ENCODE measurements at places on chromosomes 13 and 19.

DNA sequence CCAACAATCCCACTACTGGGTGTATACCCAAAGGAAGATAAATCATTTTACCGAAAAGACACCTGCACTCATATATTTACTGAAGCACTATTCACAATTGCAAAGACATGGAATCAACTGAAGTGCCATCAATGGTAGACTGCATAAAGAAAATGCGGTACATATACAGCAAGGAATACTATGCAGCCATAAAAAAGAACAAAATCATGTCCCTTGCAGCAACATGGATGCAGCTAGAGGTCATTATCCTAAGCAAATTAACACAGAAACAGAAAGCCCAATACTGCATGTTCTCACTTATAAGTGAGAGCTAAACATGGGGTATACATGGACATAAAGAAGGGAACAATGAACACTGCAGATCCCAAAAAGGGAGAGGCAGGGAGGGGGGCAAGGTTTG, 2.7 kb upstream of the ZNF507 start:
- no peak for DNase-seq

GRCh38 chr19:8265872-8266271, 42.3 kb downstream of the CD320 start:
- no peak for DNase-seq

DNA sequence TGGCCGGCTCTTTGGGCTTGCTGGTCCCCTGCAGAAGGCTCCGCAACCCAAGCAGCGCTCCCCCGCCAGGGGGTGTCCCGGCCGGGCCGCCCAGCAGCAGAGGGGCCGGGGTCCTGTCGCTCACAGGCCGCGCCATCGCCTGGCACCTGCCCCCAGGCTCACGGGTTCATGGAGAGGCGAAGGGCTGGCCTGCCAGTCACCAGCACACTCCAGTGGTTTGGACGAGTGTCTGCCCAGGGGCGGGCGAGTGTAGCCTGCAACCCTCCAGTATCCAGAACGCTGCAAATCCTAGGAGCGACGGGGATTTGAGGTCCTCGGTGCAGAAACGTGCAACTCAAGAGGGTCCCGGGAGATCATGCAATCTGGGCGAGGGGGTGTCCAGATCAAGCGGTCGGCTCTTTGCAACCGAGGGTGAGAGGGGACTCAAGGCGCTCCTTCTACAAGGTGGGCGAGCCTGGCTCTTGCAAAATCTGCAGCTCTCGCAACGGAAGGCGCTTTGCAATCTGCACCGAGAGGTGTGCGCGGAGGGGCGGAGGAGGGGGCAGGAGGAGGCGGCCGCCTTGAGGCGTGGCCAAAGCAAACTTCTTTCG, at the start of gene DBP:
TSS of gene DBP (minus strand) at position 521 of the 590 bp plus-strand sequence. CDS start at position 136, 385 bp downstream.
- DNase-seq, result no peak

- no peak for DNase-seq
These were observed 2.4 kb upstream of the PTGER1 start for GRCh38 chr19:14477418-14478112.

- DNase-seq, result no peak
These were observed 95.9 kb downstream of the COL4A1 start for GRCh38 chr13:110211046-110211445.

GRCh38 chr19:532561-533363, 1.2 kb downstream of the CDC34 start:
- DNase-seq, result no peak

DNA sequence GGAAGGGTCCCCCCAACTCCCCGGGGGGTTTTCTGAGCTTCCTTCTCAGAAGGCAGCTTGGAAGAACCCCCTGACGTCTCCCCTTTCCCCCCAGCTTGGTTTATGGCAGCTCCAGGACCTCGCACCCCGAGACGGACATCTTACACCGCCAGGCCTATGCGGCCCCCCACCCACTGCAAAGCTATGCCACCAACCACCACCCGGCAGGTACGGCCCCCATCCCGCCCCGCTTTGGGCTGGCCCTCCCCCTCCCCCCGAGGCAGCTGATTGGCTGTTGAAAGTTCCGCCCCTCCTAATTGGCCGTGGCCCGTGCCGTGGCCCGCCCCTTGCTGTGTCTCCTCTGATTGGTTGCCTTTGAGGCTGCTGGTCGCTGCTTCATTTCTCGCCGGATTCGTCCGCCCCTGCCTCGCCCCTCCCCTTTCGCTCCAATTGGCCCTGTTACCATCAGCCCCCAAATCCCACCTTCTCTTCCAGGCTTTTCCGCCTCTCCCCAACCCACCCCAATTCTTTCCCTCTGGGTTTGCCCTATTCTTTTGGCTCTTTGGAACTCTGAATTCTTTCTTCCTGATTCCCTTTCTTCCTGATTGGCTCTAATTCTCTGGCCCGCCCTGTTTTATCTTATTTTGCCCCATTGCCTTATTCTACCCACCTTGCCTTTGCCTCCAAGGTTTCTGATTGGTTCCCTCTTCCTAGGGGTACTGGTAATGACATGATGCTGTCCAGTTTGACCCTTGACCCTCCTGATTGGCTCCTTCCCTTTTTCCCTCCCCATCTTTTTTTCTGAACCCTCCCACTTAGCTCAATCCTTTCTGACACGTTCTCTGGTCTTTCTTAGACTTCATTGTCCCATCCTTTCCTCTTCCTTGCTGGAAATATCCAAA, 2.5 kb downstream of the PRR12 start:
- DNase-seq, result peak; percentile 94

DNA sequence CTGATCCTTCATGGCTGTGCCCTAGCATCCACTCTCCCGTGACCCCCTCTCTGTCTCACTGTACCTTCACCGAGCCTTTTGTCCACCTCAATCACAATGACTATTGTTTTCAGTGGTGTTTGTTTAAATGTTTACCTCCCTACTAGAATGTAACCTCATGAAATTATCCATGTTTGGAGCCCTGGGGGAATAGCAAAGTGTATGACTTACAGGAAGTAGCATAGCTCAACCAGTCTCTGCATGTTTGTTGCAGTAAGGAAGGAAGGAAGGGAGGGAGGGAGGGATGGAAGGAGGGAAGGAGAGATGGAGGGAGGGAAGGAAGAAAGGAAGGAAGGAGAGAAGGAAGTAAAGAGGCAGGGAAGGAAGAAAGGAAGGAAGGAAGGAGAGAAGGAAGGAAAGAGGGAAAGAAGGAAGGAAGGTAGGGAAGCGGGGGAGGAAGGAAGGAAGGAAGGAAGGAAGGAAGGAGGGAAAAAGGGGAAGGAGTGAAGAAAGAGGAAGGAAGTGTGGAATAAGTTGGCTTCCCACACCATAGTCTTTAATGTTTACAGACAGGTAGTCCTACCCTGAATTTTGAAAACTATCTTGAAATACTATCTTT, 421.4 kb downstream of the COG6 start:
- no peak for DNase-seq

GRCh38 chr13:51995677-51996551, 15.3 kb downstream of the ATP7B start:
- no peak for DNase-seq

GRCh38 chr13:36332986-36333385, 13.2 kb downstream of the SPART start:
- no peak for DNase-seq

DNA sequence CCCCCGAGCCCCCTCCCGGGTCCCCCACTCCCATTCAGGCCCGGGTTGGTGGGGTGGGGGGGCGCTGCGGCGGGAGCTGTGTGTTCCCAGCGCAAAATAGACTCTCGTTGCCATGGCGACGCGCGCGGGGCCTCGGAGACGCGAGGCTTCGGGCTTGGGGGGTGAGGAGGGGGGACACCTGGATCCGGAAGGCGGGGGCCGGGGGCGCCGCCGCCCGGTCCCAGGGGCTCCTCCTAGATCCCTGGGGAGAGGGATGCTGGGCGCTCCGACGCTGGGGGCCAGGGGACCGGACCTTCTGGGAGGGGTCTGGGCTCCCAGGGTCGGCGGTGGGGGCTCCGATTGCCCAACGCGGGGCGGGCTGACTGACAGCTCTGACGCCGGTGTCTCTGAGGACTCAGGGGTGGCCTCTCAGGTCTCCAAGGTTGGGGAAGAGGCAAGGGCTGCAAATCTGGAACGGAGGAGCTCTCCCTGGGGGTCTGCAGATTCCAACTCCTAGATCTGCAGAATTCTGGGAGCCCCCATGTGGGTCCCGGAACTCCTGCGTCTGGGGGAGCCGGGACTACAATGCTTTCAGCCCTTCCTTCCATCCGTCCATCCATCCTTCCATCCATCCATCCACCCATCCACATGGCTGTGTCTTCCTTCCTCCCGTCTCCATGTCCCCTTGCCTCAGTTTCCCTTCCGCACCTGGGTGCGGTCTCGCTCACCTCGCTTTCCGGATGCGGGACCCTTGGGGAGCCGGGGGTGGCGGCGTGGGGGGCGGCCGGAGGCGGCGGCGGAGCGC, 9.1 kb upstream of the SHISA7 start:
- DNase-seq, result peak; percentile 62

GRCh38 chr13:98972627-98973026, 5.2 kb downstream of the DOCK9 start:
- no peak for DNase-seq

DNA sequence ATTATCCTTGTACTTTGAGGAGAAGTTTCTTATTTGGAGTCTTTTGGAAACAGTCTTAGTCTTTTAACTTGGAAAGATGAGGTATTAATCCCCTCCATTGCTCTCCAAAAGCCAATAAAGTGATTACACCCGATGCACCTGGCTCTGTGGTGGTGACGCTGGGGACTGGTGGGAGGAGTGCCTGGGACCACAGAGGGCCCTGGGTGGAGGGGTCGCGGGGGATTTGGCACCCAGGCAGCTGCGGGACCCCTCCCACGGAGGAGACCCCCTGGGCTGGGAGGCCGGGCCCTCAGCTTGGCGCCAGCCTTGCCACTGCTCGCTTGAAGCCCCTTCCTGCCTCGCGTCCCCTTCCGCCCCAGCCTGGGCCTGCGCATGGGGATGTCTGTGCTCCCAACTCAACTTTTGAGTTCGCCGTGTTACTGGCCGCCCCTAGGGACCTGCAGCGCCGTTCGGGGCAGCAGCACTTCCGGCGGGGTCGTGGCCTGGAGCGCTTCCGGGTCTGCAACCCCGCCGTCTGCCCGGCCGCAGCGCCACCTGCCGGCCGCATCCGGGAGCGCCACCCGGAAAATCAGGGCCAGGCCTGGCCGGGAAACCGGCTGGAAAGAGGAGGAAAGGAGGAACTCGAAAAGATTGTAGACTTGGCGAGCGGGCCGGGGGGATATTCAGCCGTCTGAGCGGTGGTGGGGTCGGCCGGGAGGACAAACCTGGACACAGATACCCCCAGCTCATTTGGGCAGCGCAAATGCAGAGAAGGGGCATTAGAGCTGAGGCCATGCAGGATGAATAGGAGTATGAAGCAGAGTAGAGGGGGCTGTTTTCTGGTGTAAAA, 8.4 kb downstream of the PEAK3 start:
- DNase-seq, result peak; percentile 77

- DNase-seq, result no peak
These were observed 20.3 kb downstream of the ACTN4 start for GRCh38 chr19:38667661-38668171.

- DNase-seq, result no peak
These were observed 21.6 kb downstream of the SPATA13 start for GRCh38 chr13:24181991-24182702.

DNA sequence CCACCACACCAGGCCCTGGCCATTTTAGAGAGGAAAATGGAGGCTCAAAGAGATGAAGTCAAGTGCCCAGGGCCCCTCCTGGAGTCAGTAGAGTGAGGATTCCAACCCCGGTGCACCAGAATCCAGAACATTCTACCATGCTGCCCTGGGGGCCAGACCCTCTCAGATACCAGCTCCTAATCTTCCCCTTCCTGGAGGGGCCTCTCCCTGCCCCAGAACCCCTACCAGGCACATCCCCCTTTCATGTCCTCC, 11.1 kb downstream of the CAPN12 start:
- no peak for DNase-seq

DNA sequence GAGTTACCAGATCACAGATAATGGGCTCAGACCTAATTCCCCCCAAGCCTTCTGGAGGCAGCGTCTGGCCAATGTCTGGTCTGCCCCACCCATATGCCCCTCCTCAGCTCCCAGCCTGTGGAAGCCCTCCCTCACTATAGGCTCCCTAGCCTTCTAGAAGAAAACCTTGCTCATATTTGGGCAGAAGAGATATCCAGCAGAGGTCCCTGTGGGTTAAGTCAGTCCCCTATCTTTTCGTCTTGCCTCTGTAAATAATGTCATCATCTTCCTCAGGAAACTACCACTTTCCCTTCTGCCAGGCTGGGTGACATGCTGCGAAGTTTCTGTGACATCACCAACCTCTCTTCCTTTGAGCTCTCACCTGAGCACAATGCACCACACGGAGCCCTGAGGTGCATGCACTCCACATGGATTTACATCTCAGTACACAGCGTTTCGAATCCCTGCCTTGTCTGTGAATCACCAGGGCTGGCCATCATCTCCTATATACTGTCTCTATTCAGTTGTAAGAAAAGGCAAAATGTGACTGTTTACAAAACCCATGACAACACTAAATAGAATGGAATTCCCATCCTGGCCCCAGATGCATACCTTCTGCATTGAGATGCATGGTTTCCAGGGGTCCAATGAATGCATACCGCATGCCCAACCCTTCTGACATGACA, 112.8 kb downstream of the CRYL1 start:
- DNase-seq, result no peak

DNA sequence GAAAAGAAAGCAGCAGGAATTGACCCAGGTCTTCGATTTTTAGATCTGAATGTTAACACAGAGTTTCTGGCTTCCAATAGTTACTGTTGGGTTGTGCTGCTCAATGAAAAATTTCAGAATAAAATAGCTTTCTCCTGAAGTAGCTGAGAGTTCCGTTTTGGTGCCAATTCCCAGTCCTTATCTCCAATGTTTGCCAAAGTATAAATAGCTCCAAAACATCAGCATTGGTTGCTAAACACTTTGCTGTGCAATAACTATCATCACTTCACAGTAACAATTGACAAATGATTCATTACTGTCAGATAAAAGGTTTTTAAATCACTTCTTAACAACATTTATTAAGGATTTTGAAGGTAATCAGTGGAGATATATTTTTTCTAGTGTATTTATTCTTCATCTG, 446.0 kb downstream of the PCDH20 start:
- no peak for DNase-seq

- DNase-seq, result no peak
These were observed 88.9 kb downstream of the WDFY2 start for GRCh38 chr13:51673165-51673564.

GRCh38 chr13:61410669-61411297, 4.9 kb downstream of the PCDH20 start:
- no peak for DNase-seq

- DNase-seq, result no peak
These were observed 2.4 kb downstream of the BTBD2 start for GRCh38 chr19:2012941-2013682.

- no peak for DNase-seq
These were observed 7.5 kb downstream of the ANO8 start for GRCh38 chr19:17327068-17327653.

DNA sequence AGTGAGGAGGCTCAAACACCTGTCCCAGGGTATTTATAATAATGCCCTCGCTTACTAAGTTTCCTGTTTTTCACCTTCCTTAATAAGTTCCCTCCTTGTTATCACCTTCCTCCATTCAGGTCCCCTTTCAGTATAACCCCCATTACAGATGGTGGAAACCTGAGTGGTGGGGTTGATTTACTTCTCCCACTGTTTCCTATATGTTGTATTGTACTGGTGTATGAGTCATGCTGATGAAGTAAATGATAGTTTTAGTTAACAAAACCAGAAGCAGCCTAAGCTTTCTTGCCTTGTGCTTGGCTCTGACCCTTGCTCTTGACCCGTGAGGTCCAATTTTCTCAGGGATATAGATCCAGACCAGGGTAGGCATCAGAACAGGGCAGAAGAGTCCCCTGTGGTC, 22.3 kb upstream of the TNFSF11 start:
- DNase-seq, result no peak

GRCh38 chr13:98772794-98773452, 20.5 kb upstream of the SLC15A1 start:
- DNase-seq, result no peak

- DNase-seq, result no peak
These were observed 28.7 kb upstream of the GARRE1 start for GRCh38 chr19:34225659-34226015.

All from RWPE2 (cell line).